ENCODE measurements at places on chromosomes 1 and 21.

DNA sequence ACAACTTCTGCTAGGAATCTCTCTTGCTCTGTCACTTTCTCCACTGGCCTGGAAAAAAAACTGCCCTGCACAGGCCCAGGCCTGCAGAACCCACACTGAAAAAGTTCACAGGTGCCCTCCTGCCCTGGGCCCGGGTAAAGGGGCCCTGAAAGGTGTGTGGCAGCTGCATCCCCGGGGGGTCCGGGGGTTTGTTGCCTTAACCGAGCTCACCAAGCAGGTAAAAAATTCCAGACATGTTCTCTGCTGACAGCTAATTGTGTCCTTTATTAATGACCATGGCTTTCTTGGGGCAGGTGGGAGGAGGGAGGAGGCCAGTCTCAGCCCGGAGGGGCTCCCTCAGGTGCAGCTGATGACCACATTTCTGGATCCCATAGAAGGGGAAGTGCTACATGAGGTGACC, 122.9 kb downstream of the LACTBL1 start:
- no peak for DNase-seq

GRCh38 chr1:185281245-185281644, 35.8 kb downstream of the IVNS1ABP start:
- no peak for DNase-seq

GRCh38 chr1:58487002-58487401, 59.5 kb downstream of the OMA1 start:
- DNase-seq = no peak

- no peak for DNase-seq
Observed at GRCh38 chr1:37868466-37868865, 9.1 kb upstream of the MTF1 start.

- DNase-seq = peak; percentile 2
Observed at GRCh38 chr1:43763497-43763973, 56.2 kb downstream of the ST3GAL3 start.

GRCh38 chr1:184870319-184870718, 104.0 kb downstream of the NIBAN1 start:
- DNase-seq = no peak

DNA sequence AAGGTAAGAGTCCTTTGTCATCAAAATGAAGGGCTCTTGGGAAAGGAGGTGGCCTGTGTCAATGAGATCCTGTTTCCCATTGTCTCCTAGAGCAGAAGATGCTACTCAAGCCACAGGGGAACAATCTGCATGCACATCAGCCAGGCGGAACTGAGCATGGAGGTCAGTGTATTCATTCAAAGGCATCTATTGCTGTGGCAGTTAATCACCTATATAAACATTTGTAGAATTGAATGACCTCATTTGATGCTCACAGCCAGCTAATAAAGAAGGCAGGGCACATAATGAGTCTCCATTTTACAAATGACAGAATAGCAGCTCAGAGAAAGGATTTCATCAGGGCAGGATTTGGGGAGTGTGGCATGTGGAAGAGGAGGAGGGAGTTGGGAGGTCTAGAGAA, 5.7 kb upstream of the FYB2 start:
- no peak for DNase-seq

DNA sequence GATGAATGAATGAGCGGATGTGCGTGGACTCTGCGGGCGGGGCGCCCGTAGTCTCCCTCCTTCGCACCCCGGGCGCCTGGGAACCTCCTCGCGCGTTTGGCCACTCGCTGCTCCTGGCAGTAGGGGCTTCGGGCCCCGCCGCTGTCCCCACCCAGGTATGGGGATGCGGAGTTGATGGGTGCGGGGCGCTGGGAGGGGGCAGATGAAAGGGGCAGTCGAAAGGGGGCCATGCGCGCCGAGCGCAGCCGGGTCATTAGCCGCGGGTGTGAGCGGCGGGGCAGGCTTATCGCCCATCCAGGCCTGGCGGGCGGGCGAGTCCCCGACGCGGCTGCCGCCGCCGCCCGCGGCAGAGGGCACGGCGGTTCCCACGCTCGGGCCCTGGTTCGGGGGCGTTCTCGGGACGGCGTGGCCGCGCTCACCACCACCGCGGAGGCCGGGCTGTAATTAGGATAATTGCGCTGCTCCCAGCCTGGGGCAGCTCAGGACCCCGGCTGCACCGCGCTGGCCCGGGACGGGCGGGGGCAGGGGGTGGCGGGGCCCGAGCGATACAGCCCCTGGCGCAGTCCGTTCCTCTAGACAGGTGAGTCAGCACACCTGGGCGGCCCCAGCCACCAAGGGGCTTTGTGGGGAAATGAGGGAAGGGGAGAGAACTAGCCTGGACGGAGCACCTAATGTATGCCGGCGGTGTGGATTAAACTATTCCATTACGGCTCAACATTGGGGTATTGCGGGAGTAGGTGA, 22.1 kb upstream of the CITED4 start:
- DNase-seq = no peak

DNA sequence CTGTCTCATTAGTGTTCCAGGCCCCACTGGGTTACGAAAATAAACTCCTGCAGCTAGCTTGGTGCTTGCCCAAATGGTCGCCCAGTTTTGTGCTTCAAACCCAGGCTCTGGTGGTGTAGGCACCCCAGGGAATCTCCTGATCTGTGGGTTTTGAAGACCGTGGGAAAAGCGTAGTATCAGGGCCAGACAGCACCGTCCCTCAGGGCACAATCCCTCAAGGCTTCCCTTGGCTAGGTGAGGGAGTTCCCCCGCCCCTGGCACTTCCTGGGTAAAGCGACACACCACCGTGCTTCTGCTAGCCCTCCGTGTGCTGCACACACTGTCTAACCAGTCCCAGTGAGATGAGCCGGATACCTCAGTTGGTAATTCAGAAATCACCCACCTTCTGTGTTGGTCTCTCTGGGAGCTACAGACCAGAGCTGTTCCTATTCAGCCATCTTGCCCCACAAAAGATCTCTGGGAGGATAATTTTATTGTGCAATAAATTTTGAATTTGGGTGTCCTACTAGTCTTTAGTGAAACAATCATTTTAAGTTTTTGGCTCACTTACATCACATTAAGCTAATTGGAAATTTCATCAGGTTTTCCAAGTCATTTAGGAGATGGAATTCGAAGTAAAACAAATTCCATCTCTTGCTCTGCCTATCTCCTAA, 9.4 kb upstream of the SLC25A24 start:
- DNase-seq = no peak

DNA sequence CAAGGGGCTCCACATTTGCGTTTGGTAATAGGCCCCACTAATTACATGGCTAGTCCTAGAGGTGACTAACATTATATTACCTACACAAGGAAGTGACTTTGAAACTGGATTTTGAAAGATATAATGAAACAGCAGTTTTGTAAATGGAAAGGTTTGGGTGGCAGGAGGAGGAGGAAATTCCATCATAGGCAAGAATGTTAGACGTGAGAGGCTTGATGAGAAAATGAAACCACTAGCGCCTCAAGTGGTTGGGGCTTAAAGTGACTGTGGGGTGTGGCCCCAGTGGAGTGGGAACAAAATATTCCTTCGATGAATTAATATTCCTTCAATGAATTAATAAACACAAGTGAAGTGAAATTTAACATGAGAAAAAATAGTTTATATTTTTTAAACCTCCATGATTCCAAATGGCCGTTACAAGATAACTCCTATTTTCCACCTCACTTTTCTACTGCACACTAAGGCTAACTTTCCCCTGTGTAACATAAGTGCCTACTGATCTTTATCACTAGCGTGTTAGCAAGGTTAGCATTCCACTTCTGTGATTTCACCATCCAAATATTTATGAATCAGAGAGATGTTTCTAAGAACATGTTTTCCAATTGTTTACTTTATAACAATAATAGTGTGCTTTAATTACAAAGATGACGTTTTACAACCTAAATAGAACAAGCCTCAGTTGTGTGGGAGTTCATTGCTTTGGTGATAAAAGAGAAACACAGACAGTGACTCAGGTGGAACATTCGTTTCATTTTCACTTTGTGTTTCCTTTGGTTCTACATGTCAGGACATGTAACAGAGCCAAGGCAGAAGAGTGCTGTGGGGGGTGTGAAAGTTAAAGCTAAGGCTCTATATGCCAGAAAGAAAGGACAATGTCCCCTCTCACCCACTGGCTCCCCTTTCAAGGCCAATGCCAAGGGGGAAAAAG, 12.5 kb upstream of the ATF3 start:
- no peak for DNase-seq

DNA sequence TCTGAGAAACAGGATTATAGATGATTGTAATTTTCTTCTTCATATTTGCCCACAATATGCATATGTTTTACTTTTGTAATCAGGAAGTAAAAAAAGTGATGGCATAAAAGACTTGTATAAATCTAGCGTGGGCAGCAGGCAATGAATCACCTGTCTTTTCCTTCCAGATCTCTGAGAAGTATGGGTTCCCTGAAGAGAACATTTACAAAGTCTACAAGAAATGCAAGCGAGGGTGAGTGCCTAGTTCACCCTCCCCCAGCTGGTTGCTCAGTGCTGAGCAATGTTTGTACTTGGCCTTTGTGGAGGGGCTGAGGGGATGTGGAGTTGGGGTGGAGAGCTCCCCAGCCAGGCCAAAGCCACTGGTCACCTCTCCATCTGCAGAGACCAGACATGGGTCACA, 30.7 kb downstream of the GRHL3 start:
- DNase-seq = no peak

DNA sequence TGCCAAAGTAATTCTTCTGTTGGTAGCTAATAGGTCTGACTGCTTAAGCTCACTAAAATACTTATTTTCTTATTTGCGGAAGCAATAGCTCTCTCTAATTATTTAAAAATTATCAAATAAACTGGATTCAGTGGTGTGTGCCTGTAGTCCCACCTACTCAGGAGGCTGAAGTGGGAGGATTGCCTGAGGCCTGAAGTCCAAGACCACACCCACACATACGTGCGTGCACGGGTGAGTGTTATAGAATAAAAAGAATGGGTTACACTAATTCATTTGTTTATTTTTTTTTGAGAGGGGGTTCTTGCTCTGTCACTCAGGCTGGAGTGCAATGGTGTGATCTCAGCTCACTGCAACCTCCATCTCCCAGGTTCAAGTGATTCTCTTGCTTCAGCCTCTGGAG, 94.2 kb upstream of the HNRNPU start:
- no peak for DNase-seq

DNA sequence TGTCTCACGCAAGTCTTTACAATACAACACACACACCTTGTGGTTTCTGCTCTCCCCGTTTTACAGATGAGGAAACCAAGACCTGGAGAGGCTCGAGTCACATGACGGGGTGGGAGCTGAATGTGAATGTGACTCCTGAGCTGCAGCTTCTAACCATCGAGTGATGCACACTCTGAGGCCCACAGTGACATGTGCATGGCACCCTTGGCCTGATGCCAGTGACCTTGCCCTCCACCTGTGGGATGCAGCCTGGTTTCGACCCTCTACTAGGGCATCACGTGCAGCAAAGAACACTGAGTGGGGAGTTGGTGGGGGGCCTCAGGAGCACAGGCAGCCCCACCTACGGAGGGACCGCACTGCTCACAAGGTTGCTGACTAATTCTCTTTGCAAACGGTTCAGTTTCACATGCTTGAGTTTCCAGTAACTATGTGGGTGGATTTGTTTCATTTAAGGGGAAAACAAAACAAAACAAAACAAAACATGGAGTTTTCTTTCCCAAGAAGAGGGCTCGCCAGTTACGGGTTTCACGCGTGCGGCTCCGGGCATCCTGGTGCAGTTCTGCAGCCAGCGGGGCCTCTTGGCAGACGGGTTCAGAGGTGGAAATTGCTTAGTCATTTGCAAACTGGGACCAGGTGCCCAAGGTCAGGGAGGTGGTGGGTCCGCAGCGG, 22.9 kb downstream of the SPSB1 start:
- DNase-seq = no peak

GRCh38 chr21:35507181-35507759, 458.2 kb upstream of the RUNX1 start:
- no peak for DNase-seq

- no peak for DNase-seq
Observed at GRCh38 chr21:32320059-32320458, 21.4 kb downstream of the MRAP start.

- no peak for DNase-seq
Observed at GRCh38 chr1:247627951-247628350, 22.6 kb downstream of the OR2G3 start.

DNA sequence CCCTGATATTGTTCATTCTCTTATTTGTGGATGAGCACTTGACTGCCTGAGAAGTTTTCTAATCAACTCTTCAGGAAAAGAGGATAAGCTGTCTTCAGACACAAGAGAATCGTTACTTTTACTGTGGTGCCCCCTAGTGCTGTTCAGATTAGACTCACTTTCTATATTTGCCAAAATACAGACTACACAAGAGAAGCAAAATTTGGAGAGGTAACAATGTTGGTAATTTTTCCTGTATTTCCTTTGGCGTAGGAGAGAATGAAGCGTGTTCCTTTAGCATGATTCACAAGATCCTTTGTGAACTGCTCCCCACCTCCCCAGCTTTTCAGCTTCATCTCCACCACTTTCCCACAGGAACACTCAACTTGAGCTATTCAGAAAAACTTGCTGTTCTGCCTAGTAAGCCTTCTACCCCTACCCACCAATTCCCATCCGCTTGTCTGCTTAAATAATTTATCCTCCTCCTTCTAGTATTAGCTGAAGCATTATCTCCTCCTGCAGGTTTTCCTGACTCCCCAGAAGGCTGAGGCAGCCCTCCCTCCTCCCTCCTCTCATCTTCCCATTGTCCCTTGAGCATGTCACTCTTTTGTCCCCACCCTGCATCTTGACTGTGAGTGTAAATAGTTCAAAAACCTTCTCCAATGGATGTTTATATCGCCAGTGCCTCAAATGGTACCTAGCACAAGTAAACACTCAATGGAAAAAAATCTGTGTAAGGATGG, 4.5 kb downstream of the TNFSF4 start:
- no peak for DNase-seq

- no peak for DNase-seq
Observed at GRCh38 chr1:25766721-25767436, 33.1 kb upstream of the SELENON start.

DNA sequence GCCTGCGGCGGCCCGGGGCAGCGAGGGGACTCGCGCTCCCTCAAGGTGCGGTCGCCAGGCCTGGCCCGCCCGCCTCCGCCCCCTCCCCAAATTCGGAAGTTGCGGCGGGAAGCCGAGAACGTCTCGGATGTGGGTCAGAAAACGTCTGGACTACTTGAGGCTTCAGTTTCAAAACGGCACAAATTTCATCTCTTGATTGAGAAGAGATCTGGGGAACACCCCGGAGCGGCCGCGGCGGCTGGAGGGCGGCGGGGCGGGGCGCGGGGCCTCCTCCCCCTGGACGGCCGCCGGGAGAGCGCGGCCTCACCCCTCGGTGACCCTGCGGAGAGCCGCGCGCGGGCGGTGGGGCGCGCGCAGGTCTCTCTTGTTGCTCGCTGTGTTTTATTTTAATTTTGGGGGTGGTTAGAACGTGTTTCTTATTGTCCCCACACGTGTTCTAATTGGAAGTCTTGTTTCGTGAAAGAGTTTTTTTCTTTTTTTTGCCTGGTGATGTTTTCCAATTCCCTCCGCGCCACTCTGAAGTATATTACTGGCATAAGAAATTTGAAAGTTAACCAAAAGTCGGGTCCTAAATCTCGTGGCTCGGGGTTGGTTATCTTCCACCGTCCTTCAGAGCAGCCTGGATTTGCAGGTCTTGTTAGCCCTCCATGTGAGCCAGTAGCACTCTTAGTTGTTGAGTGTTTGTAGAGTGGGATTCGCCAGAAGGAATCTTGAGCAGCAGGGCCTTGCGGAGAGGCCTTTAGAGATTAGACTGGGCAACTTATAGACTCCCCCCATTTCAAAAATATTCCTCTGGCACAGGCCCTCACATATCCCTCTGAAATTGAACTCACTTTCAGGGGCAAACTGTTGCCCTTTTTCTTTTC, 749 bp downstream of the PCBP3 start:
- DNase-seq = no peak

Data from activated T-helper 1 cell treated with Interleukin-2 at 50 U/mL for 16 hours (primary cell).